ENCODE measurements at places on chromosomes 6 and 20.
A peak's percentile ranks its signal among the peaks of the same experiment; 100 is the strongest.

- DNase-seq = peak; percentile 33
These were observed 62.0 kb upstream of the EPB41L1 start for GRCh38 chr20:36092398-36093024.

GRCh38 chr6:163916315-163917081 lies 502.0 kb downstream of the QKI start:
- DNase-seq = no peak

- no peak for DNase-seq
These were observed 76.0 kb downstream of the MAP7 start for GRCh38 chr6:136474241-136474640.

DNA sequence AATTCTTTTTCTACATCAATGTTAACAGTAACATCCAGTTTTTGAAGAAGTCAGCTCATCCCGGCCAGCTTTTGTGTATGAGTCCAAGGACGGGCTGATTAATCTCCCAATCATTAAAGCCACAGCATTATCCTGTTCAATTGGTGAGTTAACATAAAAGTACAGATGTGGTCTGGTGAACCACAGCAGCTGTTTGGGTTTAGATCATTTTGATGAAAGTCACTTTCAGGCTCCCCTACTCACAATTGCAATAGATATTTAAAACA lies 69.0 kb upstream of the NFATC2 start:
- no peak for DNase-seq

DNA sequence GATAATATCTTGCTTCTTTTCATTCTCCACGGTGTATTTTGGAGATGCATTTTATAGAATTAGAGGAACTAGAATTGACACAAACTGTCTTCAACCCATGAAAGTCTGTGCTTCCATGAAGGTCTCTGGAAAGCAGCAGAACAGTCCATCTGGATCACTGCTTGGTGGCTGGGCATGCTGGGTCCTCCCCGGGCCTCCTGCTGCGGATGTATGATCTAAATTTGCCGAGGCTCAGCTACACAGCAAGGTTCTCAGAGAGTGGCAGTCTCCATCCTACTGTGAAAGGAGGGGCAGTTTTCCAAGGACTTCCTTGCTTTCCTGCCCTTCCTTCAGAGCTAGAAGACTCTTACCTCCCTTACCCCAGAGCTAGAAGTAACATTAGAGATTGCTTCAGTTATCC lies 15.1 kb downstream of the PKIG start:
- DNase-seq = no peak

DNA sequence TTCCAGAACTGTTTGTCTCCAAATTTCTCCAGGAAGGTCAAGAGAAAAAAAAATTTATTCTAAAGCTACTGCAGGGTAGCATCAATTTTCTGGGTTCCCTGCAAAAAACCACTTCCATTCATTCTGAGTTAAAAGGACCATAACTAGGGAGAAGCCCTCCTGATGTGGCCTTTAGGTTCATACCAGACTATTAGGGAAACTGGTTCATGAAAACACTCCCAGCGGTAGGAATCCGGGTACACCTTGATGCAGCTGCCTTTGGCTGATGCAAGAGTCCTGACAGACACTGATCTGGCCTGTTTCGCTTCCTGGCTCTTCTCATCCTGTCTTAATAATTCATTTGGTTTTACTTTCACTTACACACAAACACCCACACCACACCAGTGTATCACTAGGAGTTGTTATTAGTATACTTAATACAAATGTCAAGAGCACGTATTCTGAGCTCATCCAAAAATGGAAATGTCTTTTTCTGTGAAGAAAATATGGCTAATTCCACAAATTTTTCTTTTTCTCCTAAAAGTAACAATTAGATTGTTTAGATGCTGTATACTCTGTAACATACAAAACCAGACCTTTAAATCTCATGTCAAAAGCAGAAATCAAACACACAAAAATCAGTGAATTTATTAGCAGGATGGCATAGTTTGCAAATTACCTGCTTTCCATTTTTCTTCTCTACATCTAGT lies 38.4 kb upstream of the ARHGAP18 start:
- peak; percentile 71 for DNase-seq

DNA sequence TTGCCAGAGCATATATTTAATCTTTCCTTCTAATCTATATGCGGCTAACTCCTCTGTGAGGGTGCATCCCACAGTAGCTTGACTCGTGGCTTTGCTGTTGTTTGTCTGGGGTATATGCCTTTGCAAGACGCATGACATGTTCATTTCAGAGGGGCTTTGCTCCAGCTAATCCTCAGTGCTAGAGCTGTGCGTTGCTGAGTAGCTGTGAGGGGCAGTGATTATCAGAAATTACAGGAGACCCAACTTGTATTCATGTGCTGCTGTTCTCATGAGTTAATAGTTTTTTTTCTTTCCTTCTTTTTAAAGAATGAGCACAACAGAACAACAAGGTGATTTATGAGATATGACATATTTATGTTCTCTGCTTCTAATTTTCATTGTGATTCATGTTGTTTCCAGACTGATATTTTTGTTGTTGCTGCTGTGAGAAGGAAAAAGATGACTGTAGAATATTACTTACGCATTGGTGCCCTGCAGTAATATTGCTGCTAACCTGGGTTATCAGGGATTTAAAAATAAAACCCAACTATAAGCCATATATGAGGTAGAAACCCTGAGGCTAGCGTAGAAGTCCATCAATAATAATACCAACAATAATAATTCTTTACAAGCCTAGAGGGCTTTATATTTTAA lies 168.3 kb downstream of the KLHL32 start:
- no peak for DNase-seq

DNA sequence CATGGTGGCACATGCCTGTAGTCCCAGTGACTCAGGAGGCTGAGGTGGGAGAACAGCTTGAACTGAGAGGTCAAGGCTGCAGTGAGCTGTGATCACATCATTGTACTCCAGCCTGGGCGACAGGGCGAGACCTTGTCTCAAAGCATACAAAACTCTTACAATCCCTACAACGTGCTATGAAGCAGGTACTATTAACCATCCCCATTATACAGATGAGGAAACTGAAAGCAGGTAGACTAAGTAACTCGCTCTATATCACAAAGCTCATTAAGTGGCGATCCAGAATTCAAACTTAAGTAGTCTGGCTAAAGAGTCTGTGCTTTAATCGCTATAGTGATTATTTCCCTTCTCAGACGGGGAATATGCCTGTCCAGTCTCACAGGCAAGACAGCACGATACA lies 54.7 kb downstream of the CDK19 start:
- no peak for DNase-seq

GRCh38 chr6:146543940-146544615 lies 445 bp downstream of the RAB32 start:
- DNase-seq = peak; percentile 3

GRCh38 chr6:118525913-118526780 lies 21.9 kb upstream of the PLN start:
- no peak for DNase-seq

DNA sequence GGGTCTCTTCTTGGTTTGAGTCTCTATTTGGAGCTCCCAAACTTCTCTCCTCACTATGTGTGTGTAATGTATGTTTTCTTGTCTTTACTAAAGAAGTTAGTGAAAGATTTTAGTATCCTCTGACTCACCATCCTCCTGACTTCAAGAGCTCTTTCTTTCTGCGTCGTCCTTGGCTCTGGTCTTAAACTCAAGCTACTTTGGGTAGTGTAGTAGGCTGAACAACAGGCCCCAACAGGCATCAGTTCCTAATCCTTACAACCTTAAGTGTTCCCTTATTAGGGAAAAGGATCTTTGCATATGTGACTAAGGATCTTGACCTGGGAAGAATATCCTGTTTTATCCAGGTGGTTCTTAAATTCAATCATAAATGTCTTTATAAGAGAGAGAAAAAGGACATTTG lies 810.2 kb downstream of the MAFB start:
- no peak for DNase-seq

GRCh38 chr20:41617059-41617901 lies 897 bp downstream of the CHD6 start:
- DNase-seq = peak; percentile 48

- DNase-seq = peak; percentile 76
These were observed 8.0 kb downstream of the TP53RK start for GRCh38 chr20:46681032-46681854.

DNA sequence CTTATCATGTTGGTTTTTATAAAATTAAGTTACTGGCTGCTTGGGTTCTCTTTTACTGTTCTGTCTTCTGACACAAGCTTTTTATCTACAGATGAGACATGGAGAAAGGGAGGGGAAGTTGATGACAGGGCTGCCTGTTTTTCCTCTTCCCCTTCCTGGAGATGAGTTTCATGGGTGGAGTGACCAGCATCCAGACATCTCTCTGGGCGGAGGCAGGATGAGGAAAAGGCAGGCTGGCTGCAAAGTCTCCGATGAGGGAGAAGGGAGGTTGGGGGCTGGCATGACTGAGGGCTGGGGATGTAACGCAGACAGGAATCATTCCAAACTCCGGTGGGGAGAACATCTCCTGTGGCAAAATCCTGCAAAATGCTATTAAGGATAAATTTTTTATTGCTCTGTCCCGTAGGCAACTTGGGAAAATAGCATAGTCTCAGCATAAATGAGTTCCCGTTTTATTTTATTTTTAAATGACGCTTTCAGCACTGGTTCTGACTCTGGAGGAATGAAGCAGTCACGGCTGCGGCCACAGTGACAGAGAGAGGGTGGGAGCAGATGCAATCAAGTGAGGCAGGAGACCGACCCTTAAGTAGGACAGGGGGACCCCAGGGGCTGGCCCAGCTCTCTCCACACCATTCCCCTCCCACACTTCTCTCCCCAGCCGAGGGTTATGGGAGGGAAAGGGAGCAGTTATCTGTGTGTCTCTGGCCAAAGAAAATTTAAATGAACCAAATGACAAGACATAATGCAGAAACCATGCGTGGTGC lies 108.8 kb upstream of the PMEPA1 start:
- DNase-seq = no peak

- DNase-seq = no peak
These were observed 2.8 kb downstream of the RFPL4B start for GRCh38 chr6:112349958-112350357.

GRCh38 chr6:44294832-44295791 lies 18.0 kb downstream of the AARS2 start:
- no peak for DNase-seq

- no peak for DNase-seq
These were observed 78.9 kb downstream of the ANKRD60 start for GRCh38 chr20:58149437-58150091.

DNA sequence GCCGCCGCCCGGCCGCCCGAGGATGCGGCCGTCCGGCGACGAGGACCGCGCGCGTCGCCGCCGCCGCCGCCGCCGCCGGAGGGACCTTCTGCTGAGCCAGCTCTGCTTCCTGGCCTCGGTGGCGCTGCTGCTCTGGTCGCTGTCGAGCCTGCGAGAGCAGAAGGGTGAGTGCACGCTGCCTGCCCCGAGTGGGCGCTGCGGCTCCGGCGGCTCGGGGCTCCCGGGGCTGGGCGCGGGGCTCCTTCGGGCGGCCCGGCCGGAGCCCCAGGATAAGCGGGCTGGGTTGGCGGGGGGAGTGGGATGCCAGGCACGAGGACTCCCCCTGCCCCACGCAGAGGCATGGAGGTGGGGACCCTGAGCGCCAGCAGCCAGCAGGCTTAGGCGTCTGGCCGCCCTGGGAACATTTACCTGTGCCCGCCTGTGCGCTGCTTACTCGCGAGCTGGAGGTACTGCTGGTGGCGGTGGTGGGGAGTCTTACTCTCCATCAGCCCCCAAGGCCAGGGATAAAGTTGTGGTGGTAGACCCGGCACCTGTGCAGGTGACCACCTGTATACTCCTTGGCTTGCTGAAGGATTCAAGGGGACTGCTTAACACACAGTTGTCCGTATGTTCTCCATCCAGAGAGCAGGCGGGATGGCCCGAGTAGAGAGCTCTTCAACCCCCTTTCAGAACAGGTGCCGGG lies 520 bp downstream of the SLC24A3 start:
- DNase-seq = peak; percentile 51

- no peak for DNase-seq
These were observed 66.5 kb downstream of the PSMG4 start for GRCh38 chr6:3325210-3325609.

- no peak for DNase-seq
These were observed 1.2 kb downstream of the ALDH8A1 start for GRCh38 chr6:134948691-134949090.

DNA sequence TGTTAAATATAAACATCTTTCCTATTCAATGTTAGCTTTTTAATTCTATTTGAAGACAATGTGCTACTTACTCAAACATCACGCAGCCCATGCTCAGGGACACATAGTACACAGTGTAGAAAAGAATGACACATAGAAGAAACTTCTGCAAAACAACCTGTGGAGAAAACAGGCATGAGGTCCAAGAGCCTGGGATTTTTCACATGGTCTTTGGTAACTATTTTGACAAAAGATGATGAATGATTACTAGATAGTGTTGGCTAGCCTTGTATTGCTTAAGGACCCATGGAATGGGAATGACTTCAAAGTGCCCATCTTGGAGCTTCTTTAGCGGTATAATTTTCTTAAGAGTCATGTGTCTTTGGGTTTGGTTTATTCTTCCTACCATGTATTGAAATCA lies 15.4 kb downstream of the TMEM244 start:
- DNase-seq = no peak

GRCh38 chr6:32154514-32155161 lies 697 bp downstream of the PPT2 start:
- DNase-seq = peak; percentile 74

DNA sequence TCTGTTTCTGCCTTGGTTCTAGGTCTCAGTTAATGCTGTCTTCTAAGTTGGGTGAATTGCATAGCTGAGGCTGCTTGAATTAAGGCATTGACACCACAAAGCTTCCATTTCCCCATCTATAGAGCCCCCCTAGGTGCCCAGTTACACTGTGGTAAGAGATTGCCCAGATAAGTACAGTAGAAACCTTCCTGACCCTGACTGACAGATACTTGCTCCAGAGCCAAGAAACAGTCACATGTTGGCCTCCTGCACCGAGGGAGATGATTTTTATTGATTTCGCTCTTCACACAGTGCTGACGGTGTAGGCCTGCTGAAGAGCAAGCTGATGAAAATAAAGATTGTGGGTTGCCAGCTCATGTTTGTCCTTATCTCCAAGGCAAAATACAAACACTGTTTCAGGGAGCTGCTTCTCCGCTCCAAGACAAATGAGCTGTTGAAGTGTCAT lies 67.9 kb downstream of the TRMT11 start:
- DNase-seq = no peak

DNA sequence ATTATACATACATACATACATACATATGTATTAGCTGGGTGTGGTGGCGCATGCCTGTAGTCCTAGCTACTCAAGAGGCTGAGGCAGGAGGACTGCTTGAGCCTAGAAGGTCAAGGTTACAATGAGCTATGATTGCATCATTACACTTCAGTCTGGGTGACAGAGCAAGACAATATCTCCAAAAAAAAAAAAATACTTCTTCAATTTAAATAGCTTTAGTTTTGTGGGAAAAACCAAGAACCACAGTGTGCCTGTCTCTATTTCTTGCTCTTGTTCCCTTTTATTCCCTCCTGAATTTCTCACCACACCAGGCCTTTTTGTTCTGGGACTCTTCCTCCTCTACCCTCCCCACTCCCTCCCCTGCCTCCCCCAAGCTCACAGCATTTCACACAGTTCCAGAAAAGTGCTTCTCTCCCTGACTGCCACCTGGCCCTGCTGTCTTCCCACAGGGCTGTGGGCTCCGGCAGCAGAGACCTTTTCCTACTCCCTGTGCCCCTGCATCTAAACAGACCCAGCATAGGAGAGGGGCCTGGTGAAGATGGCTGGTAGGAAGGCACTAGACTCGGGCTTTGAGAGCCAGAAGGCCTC lies 1.3 kb downstream of the C20orf203 start:
- no peak for DNase-seq

GRCh38 chr6:53822401-53823125 lies 27.8 kb downstream of the LRRC1 start:
- no peak for DNase-seq

All from stimulated activated CD4-positive, alpha-beta T cell treated with anti-CD3 and anti-CD28 coated beads, Interleukin-15, amount 100 ng/mL, for 24 hours (primary cell).